ENCODE measurements at places on chromosomes 7 and 10.

DNA sequence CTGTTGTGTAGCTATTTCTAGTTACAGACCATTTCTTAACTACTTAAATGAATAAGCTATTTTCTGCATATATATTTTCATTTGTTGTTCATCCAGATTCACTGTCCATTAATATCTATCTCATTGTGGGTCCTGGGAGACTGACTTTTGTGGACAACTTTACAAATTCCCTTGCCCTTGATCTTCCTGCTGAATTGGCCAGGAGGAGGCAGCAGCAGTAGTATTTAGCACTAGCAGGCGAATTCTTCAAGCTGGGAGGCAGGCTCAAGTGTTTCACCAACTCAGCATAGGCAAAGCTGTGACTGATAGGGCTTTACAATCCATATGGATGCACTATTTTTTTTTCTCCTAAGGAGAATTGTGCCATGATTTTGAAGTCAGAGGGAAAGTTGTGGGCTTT lies 461.0 kb upstream of the NRG3 start:
- no peak for DNase-seq

- DNase-seq: no peak
Observed at GRCh38 chr10:4343091-4343490, 482.9 kb upstream of the AKR1E2 start.

GRCh38 chr7:32005577-32005976 lies 64.6 kb downstream of the PDE1C start:
- DNase-seq: no peak

DNA sequence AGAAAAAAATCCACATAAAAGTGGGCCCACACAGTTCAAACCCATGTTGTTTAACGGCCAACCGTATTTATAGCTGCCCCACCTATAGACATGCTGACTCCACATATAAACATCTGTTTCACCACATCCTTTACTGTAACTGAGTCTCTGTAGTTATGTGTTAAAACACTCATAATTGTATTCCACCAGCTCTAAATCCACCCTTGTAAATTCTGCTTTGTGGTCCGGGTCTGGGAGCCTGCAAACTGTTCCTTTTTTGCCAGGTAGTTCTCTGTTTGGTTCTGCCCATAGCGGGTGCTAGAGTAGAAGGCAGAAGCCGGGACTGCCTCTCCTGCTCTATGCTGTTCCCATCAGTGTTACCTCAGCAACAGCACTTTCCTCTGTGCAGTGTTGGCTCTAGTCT lies 20.2 kb upstream of the FHIP2A start:
- DNase-seq: no peak

DNA sequence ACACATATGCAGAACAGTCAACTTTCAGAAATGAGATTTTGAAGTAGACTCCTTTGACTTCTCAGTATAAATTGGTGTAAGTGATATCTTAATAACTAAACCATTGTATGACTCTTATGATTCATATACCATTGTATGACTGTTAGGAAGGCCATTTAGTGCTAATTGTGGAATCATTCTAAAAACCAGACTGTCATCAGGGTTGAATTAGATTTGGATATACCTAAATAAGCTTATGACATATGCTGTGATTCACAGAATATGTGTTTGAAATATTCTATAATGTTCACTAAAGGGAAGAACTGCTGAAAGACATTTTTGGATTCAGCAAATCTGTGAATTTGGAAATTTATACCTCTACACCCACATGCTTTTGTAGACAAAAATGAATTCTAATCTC lies 438.1 kb downstream of the MDFIC start:
- no peak for DNase-seq

DNA sequence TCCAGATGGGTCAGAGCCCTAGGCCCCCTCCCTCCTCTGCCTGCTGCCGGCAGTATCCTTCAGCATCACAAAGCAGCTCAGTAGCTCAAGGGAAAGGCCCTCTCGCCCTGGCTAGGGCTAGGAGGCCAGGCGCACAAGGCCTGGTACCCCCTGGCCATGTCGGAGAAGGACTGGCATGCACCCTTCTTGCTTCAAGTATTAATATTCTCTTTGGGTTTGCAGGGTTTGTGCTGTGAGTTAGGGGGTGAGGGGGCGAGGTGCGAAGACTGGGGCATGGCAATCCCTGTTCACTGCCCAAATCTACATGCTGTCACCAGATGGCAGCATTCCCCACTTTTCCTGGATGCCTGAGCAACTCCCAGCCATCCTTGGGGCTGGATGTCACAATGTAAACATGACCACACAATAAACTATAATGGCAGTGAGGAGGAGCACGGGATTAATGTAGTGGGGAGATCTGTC lies 105.2 kb downstream of the NEURL1 start:
- DNase-seq: no peak

GRCh38 chr10:29131952-29132547 lies 156.8 kb upstream of the LYZL1 start:
- DNase-seq: no peak

DNA sequence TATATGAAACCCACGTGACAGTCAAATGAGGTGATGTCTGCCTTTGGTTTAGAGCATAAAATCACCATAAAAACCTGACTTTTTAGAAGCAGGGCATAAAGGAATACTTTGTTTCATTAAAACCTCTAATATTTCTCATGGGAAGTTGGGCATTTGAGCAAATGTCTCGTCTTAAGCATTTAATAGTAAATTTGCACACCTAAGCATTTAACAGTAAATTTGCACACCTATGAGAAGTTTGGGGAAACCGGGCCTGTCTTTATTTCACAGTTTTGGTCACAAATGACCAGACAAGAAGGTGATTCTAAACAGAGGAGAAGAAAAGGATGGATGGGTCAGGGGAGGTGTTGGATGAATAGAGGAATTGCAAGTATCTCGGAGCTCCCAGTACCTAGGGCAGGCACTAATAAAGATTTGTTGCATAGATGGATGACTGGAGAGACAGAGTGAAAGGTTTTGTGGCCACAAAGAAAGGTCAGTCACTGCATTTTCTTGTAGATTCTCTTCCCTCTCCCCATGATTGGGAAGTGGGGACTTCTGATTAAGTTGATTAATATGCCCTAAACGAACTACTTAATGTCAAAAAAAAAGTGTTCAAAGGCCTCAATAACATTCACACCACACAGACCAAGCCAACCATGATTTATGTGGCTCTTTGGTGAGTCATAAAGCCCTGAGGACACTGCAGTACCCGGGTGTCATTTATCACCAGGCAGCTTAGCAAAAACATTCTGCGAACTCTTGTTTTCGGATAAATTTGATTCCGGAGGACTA lies 158.2 kb downstream of the SPAG6 start:
- no peak for DNase-seq

DNA sequence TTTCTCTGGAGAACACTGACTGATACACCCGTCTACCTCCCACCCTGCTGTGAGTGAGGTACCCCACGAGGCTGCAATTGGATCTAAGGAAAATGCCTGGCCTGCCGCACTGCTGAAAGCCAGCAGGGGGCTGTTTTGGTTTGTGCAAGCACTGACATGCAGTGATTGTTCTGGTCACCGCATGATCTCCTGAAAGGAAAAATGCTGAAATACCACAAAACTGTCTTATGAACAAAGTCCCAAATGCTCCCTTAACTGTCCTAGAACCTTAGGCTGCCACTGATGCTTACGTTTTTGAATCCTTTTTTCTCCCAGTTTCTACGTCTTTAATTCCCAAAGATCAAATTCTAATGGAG lies 132.7 kb downstream of the JCAD start:
- DNase-seq: no peak

DNA sequence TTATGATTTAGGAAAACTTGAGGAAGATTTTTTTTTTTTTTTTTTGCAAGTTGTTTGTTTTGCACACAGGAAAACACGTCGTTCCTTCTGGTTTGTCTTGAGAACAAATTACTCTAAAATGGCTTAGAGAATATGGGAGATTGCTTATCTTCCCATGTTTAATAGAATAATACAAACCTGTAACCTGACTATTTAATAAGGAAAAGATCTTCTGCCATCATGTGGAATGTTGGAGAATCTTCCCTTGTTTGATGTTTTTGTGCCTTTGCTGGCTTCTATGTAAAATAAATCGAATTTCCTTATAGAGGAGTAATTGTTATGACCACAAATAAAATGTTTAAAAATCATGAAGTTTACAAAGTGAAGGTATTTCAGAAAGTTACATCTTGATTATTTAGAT lies 818.8 kb downstream of the GATA3 start:
- DNase-seq: no peak

DNA sequence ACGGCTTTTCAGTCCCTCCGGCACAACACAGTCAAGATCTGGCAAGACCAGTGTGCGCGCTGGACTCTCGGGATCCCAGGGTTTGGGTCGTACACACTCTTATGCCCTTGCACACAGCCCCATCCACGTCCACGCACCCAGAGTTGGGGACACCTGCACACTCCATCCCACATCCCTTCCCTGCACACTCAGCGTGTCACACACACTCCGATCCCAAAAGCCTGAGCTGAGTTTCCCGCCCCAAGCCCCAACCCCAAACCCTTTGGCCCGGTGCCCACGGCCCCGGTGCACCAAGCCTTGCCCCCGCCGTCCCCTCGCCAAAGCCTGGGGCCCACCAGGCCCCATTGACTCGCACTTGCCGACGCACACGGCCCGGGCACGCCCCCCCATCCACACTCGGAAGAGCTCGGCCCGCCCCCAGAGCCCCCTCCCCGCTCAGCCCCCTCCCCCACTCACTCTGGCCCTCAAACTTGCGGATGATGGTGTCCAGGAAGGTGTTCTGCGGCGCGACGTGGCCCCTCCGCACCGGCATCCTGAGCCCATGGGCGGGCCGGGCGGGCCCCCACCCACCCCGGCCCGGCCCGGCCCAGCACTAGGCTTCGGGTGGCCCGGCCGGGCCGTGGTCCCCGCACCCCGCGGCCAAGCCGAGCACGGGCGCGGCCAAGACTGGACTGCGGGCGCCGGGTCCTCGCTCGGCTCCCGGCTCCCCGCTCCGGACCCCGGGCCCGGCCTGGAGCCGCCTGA lies 567 bp downstream of the KCNH2 start:
- DNase-seq: no peak

DNA sequence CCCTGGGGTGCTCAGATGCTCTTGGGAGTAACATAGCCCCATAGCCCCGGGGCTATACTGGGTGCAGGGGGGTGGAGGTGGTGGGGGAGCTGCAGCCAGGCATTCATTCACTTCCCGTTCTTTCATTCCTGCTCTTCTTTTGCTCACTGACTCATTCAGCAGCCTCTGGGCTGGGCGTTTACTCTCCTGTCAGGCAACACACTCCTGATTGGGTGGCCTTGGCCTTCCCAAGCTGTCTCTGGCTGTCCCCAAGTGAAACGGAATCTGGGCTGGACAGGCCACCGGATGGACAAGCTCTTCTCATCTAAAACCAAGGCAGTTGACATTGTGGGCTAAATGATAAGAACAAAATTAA lies 34.6 kb downstream of the CHST3 start:
- DNase-seq: no peak

DNA sequence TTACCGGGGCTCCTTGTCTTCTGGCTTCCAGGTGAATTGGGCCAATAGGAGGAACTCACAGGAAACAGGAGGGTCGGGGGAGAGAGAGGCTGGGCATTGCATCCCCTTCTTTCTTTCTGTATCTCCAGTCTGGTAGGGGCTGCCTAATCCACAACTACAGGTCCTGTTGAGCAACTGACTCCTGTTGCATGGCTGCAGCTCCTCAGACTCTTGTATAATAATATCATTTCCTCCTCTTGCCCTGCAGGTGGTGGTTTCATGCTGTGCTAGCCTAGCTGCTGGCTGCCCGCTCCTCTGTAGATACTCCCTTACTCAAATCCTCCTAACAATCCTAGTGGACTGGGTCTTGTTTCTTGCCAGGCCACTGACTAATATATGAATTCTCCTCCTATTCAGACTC lies 276.5 kb upstream of the SMIM30 start:
- no peak for DNase-seq

DNA sequence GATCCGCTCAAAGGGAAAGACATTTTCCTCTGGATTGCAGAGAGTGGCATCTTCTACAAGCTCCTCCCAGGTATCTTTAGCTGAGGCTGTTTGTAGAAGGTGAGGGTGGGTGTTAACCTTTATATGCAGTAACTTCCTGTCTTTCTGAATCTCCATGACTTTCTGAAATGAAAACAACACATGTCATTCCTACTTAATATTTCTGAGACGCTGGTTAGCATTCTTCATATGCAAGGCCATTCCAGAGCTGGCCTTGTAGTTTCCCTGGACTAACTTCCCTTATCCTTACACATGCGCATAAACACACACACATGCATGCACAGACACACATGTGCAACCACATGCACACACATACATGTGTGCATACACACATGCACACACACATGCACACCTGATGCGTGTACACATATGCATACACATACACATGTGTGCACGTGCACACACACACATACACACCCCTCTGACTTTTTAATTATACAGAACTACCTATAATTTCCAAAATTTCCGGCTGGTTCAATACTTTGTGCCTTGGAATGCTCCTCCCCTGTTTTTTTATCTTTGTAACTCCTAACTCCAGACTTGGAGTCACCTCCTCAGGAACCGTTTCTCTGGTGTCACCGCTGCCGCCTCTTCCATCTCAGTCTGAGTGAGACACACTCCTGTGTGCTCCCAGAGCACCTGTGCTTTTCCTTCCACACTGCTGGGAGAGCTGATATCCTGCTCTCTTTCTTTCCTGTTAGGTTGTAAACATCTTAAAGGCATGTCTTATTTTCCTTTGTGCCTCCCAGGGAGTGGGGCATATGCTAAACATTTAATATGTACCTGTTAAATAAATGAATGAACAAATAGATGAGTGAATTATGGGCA lies 55.2 kb downstream of the LRRC18 start:
- DNase-seq: no peak

GRCh38 chr10:96448021-96448457 lies 65.7 kb downstream of the TLL2 start:
- DNase-seq: no peak

DNA sequence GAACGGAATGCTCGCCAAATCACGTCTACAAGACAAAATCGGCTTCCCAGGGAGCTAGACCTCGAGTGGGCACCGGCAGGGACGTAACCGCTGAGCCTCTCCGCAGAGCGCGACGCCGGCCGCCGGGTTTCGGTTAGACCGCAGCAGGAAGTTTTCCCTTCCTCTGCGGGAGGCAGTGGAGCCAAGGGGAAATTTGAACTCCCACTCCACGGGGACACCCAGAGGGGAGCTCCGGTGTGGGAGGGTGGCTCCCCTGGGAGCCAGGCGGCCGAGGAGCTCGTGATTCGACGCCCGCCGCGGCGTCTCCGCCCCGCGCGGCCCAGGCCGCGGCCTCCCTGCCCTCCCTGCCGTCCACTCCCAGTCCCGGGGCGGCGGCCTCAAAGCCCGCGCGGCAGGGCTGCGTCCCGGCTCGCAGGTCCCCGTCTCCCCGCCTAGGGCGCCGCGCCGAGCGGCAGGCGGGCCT lies 426 bp downstream of the SYPL1 start:
- DNase-seq: no peak

DNA sequence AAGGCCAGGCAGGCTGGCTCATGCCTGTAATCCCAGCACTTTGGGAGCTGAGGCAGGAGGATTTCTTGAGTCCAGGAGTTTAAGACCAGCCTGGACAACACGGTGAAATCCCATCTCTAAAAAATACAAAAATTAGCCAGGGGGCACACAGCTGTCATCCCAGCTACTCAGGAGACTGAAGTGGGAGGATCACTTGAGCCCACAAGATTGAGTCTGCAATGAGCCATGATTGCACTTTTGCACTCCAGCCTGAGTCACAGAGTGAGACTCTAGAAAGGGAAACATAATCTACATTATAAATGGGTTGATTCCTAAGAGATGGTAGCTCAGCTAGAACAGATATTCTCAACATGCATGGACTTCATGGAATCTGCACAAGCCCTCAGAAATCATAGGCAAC lies 6.3 kb upstream of the LIPF start:
- no peak for DNase-seq

Data from stimulated activated CD8-positive, alpha-beta memory T cell treated with anti-CD3 and anti-CD28 coated beads, Interleukin-4, amount 100 ng/mL, for 1 hour (primary cell).